ENCODE measurements at places on chromosomes 3 and 15.

DNA sequence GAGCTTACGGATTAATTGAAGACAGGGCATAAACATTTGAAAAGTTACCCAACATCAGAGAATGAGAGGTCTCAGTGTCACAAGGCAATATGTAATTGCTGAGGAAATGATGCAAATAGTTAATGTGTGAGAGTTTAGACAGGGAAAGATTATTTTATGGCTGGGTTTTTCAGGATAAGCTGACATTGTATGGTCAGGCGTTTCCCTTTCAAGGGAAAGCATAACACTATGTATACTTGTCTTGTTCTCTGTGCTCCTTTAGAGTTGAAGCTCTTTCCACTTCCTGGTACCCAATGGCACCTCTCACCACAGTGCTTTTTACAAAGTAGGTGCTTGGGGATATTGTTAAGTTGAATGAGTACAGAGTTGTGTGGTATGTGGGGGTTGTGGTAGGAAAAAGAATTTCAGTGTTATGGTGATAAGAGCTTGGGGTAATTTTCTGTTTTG is 19.9 kb downstream of the IQGAP1 start:
- DNase-seq: no peak

DNA sequence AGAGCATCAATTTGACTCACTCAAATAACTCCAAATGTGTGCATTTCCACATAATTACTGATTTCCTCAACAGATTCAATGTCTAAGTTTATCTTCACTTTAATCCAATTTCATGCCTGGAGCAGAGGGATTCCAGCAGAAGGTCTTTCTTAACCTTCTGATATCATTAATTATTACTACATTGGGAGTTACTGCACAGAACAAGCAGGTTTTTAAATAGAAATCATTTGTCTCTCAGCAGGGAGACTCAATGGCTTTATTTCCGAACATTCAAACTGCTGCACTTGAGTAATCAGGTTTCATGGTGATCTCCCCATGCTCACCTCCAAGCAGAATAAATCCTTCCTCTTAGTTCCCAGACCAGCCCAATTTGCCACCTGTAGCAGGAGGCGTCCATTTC is 264.8 kb upstream of the IGF1R start:
- DNase-seq: no peak

GRCh38 chr3:183213415-183214276 is 39.4 kb upstream of the B3GNT5 start:
- no peak for DNase-seq

GRCh38 chr15:71456362-71456761 is 341.1 kb downstream of the THSD4 start:
- DNase-seq: no peak

DNA sequence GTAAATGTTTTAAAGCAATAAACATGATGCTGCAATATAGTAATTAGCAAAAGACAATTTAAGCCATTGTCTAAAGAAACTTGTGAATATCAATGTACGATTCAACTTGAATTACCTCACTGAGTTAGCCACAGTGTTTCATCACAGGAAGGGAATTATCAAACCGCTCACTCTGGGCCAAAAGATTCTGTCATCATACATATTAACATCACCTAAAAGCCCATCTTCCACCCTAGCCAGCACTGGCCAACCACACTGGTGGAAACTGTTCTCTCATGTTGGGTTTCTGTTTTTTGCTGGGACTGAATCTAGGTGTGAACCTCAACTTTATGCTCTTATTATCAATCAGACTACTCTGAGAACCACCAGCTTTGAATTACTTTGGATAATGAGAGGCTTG is 497.7 kb upstream of the THBS1 start:
- DNase-seq: no peak

- DNase-seq: no peak
These were observed 59.7 kb upstream of the FILIP1L start for GRCh38 chr3:100173961-100174360.

GRCh38 chr15:81056304-81056703 is 55.6 kb downstream of the TLNRD1 start:
- DNase-seq: no peak

DNA sequence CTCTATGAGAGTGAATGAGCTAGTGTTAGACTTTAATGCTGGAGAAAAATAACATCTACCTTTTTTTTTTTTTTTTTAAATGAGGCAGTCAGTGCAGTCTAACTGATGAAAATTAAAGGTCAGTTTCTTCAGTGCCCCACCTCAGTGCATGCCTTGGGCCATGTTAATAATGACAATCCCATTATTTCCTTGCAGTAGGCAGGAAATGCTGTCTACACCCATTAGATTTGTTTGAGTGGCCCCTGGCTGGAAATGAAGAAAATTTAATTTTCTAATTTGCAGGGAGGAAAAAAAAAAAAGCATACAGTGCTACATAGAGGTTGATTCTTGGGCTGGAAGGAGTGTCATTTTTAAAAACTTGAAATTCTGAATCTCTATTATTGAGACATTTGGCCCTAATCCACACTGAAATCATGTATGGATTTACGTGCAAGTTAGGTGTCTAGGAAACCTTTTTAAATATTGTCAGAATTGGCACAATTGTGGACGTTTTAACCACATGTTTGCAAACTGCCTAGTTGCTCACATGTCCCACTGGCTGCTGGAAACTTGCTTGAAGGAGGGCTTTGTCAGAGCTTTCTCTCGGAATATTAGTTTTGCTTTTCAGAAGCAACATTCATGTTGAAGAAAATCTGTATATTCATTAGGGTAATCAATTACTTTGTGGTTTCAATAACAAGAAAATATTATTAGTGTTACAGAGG is 18.4 kb downstream of the FNDC3B start:
- no peak for DNase-seq

- DNase-seq: no peak
These were observed 280.8 kb downstream of the SHQ1 start for GRCh38 chr3:72567474-72567873.

GRCh38 chr3:11601446-11602238 is 42.1 kb downstream of the VGLL4 start:
- DNase-seq: peak; percentile 44

Data from activated naive CD8-positive, alpha-beta T cell treated with anti-CD3 and anti-CD28 coated beads, Interleukin-2, amount 10 ng/mL, durations not matched to agents 7 days and 5 days (primary cell).